Activated CD4-positive, alpha-beta T cell treated with anti-CD3 and anti-CD28 coated beads, Interleukin-2, amount 50 U/mL, for 24 hours (primary cell): ENCODE measurements at places on chromosomes 1 and 21.

- no peak for DNase-seq
Measured at GRCh38 chr1:4655674-4656532, 1.5 kb downstream of the AJAP1 start.

DNA sequence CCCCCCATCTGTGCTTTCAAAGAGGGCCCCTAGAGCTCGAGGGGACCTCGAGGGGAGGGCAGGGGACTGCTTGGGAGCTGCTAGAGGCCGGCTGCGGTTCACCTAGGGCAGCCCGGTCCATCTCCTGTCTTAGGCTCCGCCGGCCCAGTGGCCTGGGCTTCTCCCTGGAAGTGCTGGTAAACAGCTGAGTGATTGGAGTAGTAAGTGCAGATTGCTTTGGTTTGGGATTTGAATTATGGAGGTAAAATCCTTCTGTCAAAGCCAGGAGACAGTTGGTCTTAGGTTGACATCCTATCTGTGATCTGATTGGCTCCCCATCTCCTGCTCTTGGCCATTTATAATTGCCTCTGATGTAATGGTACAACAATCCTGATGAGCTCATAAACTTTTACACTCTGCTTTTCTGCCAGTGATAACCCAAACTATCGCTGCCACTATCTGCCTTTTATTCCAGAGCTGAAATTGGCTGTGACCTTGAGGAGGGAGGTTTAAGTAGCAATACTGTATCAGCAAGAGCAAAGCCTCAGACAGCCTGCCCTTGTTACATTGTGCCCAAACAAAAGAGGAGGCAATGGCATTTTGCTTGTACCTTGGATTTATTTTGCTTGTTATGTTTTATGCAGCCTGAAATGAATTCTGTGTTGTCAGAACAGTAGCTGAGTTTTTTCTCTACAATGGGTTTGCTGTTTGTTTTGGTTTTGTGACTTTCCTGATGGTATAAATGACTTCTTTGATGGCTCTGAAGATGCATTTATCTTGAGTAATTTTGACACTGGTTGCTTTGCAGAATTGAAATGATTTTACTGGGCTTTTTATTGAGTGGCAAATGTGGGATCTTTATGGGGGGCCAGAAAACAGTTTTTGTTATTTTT, 2.4 kb downstream of the ARID1A start:
- DNase-seq = no peak

DNA sequence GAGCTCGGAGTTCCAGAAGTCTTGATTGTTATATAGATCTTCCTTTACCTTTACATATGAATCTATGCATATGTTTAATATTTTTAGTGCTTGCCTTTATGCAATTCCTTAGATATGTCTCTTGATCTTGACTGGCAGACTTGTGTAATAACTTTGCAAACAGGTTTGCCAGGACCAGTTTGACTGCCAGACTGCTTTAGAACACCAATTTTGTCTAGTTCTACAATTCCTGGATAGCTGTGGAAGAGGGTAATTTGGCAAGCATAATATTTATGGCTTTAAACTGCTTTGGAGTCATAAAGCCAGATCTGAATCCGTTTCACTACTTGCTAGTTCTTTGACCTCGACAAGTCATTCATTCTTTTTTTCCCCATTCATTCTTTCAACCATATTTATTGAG, 250.0 kb downstream of the FAF1 start:
- no peak for DNase-seq

- no peak for DNase-seq
Measured at GRCh38 chr1:29502911-29503840, 266.9 kb downstream of the PTPRU start.

GRCh38 chr1:65231718-65232330, 77.5 kb upstream of the DNAJC6 start:
- no peak for DNase-seq

GRCh38 chr1:98870959-98871903, 133.4 kb downstream of the PLPPR5 start:
- DNase-seq = no peak

DNA sequence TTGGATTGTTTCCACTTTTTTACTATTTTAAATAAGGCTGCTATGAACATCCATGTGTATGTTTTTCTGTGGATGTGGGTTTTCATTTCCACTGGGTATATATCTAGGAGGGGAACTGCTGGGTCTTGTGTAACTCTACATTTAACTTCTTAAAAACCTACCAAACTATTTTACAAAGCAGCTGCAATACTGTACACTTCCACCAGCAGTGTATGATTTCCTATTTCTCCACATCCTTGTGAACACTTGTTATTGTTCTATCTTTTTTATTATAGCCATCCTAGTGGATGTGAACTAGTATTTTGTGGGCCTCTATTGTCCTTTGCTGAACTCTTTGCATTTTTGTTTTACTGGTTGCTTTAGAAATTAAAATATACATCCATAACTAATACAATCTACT, 33.4 kb downstream of the DIPK1A start:
- no peak for DNase-seq

DNA sequence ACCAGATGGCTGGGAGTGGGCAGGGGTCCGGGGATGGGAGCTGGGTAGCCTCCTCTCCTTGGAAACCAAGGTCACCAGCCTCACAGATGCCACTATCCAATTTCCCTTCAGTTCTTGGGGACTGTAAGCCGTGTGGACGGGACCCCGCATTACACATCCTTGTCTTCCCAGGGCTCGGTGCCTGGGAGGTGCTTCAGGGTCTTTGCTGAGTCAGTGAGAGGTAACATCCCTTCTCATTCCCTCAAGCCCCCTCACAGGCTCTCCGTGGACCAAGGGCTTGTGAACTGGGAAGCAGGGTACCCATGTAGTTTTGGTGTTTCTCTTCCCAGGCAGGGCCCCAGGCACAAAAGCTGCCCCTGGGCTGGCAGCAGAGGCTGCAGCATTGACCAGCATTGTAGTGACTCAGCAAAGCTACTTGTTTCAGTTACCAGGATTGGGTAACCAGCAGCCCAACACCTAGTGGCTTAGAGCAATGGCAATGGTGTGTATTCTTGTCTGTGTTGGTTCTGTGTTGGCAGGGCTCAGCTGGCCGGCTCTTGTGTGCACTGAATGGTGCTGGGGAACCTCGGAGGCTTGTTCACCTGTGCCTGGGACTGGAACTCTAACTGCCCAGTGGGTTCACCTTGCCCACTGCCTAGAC, 24.6 kb upstream of the PCBP3 start:
- no peak for DNase-seq

- no peak for DNase-seq
Measured at GRCh38 chr1:92822879-92823278, 9.0 kb upstream of the RPL5 start.

- DNase-seq = no peak
Measured at GRCh38 chr1:230231774-230232145, 164.7 kb downstream of the GALNT2 start.

DNA sequence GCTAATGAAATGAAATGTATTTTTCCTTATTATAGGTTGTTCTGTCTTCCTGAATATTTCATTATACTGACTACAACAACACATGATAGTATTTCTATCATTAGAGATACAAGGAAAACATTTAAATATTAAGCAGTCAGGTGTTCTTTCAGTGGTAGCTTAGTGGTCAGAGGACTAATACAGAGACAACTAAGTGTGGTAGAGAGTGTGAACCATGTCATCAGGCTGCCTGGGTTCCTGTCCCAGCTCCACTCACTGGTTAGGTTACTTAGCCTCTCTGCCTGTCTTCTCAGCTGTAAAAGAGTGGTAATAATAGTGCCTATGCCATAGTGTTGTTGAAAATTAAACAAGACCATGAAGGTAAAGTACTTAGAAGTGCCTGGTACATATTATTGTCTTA, 3.9 kb downstream of the UAP1 start:
- no peak for DNase-seq

- no peak for DNase-seq
Measured at GRCh38 chr1:110163591-110163990, 13.3 kb downstream of the SLC6A17 start.

GRCh38 chr21:23817337-23817736, 1789.9 kb downstream of the MRPL39 start:
- no peak for DNase-seq

DNA sequence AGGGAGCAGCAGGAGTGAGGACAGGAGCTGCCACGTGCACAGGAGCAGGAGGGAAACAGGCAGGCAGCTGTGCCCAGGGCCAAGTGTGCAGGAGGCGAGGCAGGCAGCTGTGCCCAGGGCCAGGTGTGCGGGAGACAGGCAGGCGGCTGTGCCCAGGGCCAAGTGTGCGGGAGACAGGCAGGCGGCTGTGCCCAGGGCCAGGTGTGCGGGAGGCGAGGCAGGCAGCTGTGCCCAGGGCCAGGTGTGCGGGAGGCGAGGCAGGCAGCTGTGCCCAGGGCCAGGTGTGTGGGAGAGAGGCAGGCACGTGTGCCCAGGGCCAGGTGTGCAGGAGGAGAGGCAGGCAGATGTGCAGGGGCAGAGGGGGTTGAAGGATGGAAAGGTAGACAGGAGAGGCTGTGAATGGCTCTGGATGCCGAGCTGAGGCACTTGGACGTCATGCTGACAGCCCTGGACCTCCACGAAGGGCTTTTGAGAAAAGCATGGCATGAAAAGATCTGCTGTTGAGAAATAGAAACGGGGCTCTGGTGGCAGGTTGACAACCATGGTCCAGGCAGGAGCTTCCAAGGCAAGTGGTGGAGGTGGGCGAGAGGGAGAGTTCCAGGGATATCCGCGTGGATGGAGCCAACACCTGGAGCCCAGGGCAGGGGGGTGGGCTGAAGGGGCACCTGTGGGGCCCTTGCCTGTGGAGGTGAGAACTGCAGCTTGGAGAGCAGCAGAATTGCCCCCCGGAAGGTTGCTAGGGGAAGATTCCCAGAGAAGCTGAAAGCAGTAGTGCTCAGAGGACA, 19.1 kb upstream of the NPHP4 start:
- DNase-seq = no peak

- DNase-seq = no peak
Measured at GRCh38 chr1:91679446-91679845, 178.8 kb downstream of the CDC7 start.

DNA sequence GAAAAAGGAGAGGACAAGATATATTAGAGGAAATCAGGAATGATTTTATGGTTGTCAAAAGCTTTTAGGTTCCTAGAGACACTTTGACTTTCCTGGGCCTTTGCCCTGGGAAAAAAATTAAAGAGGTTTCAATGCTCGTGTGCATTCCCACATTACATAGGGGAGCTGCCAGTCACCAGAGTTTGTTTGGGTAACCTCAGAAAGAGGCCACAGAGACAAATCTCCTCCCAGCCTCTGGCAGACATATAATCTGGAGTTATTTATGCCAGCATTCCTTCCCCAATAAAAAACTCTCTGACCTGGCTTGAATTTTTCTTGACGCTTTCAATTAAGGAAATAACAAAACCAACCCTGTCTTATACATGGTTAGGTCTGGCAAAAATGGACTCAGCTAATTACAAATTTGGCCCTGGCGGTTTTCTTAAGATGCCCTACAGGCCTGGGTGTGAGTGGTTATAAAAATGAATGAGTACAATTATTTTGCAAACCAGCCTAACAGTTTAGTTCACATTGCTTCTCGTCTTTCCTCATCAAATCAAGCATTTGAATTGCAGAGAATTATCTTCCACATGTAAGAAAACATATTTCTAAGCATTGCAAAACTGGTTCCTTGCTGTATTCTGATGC, 63.7 kb downstream of the WLS start:
- no peak for DNase-seq

DNA sequence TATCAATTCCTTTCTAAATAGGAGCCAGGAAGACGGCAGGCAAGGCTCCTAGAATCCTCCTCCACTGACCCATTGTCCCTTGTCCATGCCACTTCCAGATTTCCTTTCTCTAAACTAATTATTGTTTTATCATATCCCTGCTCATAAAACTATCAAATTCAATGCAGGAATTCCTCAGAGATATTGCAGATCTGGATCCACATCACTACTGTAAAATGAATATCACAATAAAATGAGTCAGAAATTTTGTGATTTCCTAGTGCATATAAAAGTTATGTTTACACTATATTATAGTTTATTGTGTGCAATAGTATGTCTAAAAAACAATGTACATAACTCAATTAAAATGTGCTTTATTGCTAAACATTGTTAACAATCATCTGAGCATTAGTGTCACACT, 498.7 kb upstream of the NEGR1 start:
- no peak for DNase-seq

DNA sequence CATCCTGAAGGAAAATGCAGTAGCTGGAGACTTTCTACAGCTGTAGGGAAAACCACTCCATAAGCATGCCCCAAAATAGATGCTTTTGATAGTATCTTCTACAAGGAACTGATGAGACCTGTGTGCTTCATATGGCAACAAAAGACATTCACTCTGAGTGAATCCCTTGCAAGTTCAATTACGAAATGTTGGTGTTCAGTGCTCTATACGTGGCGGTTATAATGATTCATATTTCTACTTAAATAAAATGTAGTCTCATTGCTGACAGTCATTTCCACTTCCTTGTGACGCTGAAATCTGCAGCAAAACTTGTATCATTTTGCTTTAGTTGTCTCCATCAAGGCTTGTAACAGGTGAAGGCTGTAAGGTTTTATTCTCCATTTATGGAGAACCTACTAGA, 20.6 kb downstream of the TOR1AIP2 start:
- no peak for DNase-seq

DNA sequence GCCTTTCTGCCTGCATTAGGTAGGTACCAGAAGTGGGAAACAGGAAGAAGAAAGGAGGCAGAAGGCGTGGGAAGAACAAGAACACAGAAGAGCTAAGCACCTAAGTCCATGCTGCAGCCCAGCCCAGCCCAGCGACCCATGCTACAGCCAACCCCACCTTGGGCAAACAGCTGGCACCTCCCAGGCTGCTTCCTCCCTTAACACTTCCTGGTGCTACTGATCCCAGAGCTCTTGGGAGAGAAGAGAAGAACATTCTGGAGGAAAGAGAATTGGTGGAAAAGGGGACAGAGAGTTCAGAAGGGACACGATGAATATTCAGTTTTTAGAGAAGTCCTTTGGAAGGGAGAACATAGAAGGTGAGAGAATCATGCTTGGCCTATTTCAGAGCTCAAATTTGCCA, 28.5 kb downstream of the PLEKHA6 start:
- no peak for DNase-seq

DNA sequence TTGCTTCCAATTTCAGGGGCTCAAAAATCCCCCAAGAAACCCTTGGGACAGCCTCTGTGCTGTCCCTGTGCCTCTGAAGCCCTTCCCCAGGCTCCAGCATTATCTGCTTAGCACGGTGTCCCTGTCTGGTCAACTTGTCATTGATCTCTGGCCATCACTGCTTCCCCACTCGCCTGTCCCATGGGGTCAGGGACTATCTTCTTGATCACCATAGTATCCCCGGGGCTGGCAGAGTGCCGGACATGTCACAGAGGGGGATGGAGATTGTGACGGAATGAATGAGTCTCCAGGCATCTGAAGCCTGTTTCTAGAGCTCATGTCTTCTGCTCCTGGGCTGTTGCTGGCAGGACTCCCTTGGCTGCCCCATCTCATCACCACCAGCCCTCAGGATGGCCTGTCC, 99.4 kb upstream of the VAMP3 start:
- no peak for DNase-seq

DNA sequence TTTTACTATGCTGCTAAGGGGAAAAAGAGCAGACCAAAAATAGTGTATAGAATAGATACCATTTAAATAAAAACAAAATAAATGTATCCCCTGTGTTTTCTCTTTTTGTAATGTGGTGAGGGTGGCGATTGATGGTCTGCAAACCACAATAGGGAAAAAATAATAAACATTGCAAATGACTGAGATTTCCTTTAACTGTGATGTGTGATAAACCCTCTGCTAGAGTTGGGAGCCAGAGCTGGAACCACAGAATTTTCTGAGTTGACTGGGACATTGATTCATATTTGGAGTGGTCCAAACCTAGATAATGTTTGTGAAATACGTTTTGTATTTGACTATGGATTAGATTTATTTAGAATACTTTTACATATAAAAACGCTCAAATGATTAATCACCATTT, 70.6 kb upstream of the PTGFR start:
- no peak for DNase-seq

- DNase-seq = no peak
Measured at GRCh38 chr1:168498159-168498631, 45.6 kb downstream of the XCL2 start.

- no peak for DNase-seq
Measured at GRCh38 chr21:16837721-16838120, 675.1 kb upstream of the CXADR start.
